MCF 10A (cell line): ENCODE measurements at places on chromosomes 2 and 18.
A peak's percentile ranks its signal among the peaks of the same experiment; 100 is the strongest.

DNA sequence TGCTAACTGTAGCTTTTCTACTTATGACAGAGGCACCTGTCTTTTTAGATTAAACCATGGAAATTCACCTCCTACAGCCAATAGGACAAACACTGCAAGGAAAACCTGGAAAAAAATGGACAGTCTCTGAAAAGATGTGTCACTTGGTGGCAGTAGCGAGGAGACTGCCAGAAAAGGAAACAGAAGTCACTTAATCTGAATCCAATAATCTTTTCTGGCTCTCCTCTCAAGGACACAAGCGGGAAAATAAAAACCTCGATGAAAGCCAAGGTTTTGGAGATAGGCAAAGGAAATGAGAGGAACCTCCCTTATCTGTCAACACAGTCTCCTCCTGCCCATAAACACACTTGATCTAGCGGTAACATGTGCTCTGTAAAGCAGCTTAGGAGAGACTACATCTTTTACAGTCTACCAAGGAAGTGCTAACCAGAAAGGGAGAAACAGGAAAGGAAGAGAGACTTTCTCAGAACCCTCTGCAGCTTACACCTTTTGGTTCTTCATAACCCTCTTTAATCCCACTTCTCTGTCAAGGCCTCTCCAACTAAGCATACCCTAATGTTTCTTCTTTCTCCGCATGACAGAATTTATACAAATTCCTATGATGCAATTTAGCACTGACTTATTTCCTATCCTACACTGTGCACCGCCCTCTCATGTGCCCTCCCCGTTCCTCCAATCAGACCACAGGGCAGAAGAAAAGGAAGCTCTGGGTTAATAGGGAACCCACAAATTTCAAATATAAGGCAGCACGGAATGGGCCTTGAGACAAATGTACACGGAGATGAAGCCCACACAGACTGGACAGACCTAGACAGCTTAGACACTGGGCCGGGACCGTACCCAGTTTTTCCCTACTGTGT lies 52.8 kb downstream of the CLASP1 start:
- peak; percentile 65 for DNase-seq

DNA sequence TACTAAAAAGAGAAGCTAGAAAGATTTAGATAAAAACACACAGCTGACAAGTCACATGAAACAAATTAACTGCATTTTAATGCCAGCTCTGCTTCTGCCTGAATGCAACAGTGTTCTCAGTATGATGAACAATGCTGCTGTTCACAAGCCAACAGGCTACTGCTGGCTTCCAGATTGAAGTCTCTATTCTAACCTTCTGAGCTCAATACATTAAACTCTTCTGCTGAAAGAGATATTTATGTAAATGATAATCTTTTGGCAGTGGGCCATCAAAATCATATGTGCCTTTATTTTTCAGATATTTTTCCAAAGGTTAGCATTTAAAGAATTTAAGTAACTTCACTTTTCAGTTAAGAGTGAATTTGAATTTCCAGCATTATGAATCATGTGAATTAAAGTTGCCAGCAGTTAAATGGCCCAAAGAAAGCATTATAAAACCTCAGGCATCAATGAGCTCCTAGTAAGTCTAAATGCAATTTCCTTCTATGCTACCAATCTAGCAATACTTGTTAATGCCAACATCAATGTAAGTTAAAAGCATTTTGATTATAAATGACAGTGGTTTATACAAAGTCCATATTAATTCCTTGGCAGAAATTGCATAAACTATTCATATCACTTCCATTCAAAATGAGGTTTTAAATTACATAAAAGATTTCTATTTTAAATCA lies 72.4 kb downstream of the ID2 start:
- DNase-seq: no peak

DNA sequence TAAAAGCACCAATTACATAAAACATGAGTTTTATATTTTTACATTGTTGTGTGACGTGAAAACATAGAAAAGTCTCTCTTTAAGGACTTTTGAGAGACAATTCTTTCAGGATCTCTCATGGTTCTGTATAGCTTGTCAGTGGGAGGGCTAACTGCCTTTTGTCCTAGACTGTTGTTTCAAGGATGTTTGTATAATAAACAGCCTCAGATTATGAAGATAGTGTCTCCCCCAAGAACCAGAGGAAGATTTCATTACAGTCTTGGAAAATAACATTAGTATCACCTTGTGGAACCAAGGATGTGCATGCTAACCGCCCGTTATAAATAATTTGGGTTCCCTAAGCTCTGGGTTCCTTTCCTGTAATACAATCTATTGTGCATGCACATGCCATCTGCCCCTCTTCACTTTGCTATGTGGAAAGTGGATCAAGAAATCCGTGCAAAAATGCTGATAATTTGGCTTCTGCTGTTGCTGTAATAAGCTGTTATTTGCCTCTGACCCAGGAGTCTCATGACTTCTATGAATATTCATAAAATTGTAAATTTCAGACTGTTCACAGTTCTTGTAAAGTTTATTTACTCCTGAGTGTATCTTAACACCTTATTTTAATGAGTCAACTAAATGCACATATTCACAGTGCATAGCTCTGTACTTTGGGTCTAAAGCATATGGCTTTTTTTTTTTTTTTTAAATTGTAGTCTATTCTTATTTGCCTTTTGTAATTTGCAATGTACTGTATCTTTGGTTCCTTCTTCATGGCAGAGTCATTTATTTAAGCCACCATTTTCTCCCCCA lies 265.5 kb downstream of the PTH2R start:
- no peak for DNase-seq

DNA sequence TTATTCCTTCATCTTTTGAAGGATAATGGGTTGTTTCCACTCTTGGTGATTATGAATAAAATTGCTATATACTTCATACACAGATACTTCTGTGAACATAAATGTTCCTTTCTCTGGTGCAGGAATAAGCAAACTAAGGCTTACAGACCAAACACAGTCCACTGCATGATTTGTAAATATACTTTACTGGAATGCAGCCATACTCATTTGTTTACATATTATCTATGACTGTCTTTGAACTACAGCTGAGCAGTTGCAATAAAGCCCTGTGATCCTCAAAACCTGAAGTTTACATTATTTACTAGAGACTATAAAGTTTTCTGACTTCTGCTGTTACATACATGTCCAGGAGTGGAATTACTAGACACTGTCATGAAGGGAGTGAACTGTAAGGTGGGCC lies 381.0 kb upstream of the CNTNAP5 start:
- DNase-seq: no peak

GRCh38 chr18:48815179-48815515 lies 135.6 kb downstream of the SMAD7 start:
- DNase-seq: no peak

- DNase-seq: no peak
These were observed 95.7 kb downstream of the ICOS start for GRCh38 chr2:204032301-204032700.

- DNase-seq: no peak
These were observed 92.0 kb downstream of the USP40 start for GRCh38 chr2:233474308-233475160.

GRCh38 chr2:88114889-88115288 lies 13.0 kb downstream of the FABP1 start:
- DNase-seq: no peak

DNA sequence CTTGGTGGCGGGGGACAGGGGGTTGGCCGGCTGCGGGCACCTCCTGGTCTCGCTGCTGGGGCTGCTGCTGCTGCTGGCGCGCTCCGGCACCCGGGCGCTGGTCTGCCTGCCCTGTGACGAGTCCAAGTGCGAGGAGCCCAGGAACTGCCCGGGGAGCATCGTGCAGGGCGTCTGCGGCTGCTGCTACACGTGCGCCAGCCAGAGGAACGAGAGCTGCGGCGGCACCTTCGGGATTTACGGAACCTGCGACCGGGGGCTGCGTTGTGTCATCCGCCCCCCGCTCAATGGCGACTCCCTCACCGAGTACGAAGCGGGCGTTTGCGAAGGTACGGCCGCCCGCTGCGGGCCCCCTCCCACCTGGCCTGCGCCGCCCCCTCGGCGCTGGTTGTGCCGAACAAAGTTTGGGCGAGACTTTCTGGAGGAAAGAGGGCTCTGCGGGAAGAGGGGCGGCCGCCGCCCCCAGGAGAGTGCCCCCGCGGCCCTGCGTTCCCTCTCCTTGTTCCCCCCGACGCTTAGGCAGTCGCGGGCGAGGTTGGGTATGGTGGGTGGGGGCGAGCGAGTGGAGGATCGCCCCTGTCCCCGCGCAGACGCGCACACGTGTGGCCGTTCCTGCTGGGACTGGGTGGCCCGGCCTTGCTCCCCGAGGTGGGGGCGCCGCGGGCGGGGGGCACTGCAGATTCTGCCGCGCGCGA lies 866 bp downstream of the CRIM1 start:
- DNase-seq: peak; percentile 52

- DNase-seq: no peak
These were observed 711.4 kb upstream of the ACVR2A start for GRCh38 chr2:147133286-147133908.

- DNase-seq: no peak
These were observed 56.8 kb downstream of the C2orf74 start for GRCh38 chr2:61218817-61219170.

- no peak for DNase-seq
These were observed 144.5 kb downstream of the ACKR3 start for GRCh38 chr2:236714080-236714479.

DNA sequence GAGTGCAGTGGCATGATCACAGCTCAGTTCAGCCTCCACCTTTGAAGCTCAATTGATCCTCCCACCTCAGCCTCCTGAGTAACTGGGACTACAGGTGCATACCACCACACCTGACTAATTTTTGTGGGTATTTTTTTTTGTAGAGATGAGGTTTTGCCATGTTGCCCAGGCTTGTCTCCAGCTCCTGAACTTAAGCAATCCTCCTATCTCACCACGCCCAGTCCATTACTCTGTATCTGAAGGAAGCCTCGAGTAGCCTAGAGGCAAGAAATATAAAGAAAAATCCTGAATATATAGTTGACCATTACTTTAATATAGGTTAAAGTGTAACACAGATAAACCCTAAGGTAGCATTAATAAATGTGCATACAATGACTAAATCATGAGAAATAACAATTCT lies 686.8 kb upstream of the PIK3C3 start:
- no peak for DNase-seq

DNA sequence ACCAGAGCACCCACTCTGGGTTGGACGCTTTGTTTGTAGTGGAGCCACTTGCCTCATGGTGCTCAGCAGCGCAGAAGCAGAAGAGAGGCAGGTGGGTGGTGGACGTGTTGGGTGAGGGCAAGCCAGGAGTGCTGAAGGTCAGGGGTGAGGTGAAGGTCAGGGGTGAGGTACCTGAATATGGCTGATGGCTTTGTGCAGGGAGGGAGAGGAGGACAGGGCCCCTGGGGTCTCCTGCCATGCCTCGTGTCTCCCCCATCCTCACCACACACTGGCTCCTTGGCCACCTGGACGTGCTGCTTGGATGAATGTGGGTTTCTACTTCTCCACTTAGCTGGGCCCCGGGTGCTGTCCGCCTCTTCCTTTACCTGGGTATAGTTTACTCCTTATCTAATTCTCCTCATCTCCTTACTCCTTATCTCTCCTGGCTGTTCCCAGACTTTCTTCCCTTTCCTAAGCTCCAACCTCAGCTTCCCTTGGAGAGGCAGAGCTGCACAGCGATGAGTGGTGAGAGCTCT lies 68.1 kb downstream of the DYSF start:
- no peak for DNase-seq

- DNase-seq: peak; percentile 18
These were observed 57.8 kb upstream of the HS6ST1 start for GRCh38 chr2:128376241-128377041.

DNA sequence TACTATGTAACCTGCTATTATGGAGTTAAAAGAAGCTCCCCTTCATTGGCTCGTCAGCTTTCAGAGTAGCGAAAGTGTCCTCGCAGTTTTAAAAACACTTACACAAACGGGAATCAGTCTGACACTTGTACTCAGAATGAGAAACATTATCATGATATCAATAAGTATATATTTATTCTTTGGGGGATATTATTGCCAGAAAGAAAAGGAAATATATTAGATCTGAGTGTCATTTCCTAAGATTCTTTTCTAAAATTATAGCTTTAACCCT lies 584.5 kb downstream of the ZEB2 start:
- no peak for DNase-seq

- no peak for DNase-seq
These were observed 45.8 kb downstream of the WDR7 start for GRCh38 chr18:56696966-56697365.

DNA sequence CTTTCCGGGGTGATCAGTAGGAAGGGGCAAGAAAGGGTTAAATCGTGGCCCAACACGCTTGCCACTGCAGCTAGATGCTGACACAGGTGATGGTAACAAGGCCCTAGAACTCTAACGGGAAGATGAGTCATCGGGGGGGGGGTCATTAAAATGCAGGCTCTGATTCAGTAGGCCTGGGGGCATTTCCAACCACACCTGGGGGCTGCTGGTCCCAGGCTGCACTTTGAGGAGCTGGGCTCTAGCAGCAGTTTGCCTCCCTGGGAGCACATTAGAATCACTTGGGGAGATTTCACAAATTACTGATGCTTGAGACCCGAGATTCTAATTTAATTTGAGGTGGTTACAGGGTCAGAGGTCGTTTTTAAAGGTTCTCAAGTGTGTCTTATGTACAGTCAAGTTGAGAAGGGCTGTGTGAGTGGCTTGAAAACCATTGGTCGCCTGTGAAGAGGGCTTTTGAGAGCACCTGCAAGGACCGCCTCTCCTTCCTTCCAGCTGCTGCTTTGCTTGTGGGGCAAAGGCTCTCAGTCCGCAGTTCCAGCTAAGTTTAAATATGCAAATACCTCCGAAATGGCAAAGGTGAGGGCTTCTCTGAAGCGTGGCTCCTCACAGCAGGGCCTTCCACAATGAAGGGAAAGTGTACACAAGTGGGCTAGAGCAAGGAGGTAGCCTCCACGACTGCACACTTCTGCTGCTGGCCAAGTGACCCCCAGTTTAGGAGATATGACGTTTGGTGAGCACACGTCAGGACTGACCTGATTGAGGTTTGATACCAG lies 128.0 kb upstream of the MSH6 start:
- DNase-seq: peak; percentile 46

DNA sequence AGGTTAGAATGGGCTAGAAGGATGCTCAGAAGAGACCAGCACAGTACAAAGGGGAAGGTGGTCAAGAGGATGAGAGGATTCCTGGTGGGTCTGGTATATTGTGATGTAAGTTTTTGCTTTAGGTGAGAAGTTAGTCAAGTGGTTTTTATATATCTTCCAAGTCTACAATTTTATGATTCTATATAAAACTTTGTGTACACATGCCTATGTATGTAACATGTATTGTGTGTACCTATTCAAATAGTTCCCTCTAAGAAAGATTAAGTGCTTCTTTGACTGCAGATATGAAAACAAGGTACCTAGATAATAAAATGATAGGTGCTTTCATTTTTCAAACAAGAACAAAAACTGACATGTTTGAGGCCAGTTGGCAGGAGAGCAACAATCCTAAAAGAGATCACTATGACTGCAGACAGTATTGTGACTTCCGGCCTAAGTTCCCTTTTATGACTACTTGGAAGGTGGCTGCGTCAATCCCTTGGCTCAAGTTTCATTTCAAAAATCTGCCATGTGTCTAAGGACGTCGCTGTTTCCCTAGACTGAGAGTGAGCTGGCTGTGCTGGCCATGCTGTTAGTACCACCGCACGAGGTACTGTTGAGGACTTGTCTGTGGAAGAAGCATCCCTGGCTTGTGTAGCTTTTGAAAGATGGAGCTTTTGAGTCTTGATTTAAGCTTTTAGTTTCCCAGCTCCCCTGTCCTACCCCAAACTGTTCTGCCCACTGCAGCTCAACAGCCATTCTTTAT lies 123.1 kb downstream of the PRPF40A start:
- no peak for DNase-seq
